ENCODE measurements at places on chromosomes 6 and 20.
A peak's percentile ranks its signal among the peaks of the same experiment; 100 is the strongest.

DNA sequence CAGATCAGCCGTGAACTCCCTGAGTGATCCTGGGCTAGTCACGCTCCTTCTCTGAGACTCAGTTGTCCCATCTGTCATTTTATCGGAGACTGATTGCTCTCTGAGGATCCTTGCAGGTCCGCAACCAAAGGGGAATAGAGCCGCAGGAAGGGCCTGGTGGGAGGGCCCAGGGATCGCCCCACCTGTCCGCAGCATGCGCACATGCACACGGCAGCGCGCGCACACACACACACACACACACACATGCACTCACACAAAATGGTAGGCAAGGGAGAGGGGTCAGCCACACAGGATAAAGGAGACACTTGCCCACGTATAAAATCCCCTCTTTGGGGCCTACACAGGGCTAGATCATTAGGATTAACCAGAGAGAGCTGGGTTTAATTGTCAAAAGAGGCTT, 95.6 kb upstream of the FOXP4 start:
- no peak for DNase-seq

DNA sequence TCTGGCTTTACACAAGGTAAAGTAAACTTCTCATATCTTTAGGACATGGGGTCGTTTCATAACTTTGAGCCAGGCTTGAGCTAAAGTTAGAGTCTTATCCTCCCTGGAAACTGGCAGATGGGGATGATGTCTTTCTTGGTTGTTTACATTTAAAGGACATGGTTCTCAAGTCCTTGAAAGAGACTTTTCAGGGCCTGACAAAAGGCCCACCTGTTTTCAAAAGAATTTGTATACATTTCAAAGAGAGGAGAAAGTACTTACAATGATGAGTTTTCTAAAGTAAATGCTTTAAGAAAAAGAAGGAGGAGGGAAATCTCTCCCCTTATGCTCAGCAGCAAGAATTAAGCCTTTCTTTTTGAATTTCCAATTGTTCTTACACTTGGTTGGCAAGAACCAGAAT, 45.7 kb upstream of the TINAG start:
- no peak for DNase-seq

GRCh38 chr20:10658876-10659632, 14.7 kb downstream of the JAG1 start:
- no peak for DNase-seq

- no peak for DNase-seq
Observed at GRCh38 chr6:139841794-139842215, 467.4 kb upstream of the CITED2 start.

DNA sequence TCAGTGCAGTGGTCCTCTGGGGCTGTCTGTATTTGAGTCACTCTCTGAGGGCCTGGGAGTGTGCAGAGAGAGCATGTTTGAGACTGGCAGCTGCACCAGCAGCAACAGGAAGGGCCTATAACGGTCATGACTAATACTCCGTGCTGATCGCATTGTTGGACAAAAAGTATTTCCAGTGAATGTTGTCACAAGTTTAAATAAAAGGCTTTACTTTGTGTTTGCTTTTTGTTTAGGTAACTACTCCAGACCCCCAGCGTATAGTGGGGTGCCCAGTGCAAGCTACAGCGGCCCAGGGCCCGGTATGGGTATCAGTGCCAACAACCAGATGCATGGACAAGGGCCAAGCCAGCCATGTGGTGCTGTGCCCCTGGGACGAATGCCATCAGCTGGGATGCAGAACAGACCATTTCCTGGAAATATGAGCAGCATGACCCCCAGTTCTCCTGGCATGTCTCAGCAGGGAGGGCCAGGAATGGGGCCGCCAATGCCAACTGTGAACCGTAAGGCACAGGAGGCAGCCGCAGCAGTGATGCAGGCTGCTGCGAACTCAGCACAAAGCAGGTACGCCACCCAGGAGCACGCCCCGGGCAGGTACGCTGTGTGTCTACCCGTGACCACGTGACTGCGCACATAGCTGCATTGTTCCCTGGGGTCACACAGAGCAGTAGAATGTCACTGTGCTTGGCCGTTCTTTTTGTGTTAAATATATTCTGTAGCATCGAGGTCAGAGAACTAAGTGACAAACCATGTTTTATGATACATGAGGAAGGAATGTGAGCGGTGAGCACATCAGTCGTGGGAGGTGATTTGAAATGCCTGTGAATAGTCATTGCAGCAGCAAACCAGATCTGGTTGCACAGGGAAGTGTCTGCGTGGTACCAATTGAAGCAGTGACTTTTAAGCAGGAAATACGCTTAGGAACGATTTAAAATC, 174.7 kb downstream of the TMEM242 start:
- peak; percentile 69 for DNase-seq

GRCh38 chr20:23412026-23412425, 9.3 kb downstream of the NAPB start:
- DNase-seq = no peak

GRCh38 chr20:33645396-33645795, 16.7 kb upstream of the C20orf144 start:
- DNase-seq = no peak

DNA sequence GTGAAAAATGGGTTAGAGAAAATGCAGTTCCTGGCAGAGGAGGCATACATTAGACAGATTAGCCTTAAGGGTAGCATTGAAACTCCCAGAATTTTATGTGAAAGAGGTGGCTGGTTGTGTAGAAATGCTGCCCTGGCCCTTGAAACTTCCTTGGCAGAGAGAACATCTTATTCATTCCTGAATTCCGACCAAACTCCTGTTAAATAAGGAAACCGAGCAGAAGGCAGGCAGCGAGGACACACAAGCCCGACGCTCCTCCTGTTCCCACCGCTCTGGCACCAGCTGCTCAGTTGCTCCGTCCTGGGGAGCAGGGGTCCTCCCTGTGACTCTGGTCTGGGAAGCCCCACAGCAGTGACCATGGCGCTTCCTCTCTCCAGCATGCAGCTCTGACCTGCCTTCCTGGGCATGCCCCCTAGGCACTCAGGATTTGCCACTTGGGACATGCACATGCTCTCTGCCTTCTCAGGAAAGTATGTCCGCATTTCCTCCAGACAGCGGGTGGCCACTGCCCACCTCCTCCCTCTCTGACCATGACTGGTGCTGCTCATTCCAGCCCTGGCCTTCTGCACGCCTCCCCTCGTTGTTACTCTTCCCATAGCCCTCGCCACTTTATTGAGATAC, 35.2 kb upstream of the CLDN20 start:
- no peak for DNase-seq

GRCh38 chr6:144065213-144065660, 30.1 kb downstream of the SF3B5 start:
- DNase-seq = no peak

DNA sequence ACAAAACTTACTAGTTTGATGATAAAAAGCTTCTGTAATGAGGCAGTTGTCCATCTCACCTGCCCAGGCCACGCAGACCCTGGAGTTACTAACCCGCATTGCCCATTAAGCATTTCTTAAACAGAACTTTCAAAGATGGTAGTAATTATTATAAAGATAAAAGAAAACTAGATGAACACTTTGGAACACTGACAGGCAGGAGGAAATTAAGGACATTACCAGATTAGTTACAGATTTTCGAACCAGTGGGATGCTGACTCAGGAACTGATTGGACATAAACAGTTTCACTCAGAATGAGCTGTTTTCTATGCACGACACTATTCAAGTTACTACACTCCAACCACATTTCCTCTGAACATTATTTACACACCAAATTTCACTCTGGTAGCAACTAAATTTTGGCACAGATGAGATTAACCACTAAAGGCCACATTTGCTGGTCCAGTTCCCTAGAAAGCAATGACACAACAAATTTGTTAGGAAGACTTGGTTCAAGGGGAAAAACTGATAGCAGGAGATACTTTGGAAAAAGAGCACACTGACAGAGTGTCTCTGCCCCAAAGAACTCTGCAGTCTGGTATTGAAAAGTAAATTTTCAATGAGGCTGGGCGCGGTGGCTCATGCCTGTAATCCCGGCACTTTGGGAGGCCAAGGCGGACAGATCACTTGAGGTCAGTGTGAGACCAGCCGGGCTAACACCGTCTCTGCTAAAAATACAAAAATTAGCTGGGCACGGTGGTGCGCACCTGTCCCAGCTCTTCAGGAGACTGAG, 3.0 kb downstream of the ROMO1 start:
- DNase-seq = no peak

GRCh38 chr6:8583291-8583690, 147.9 kb upstream of the SLC35B3 start:
- no peak for DNase-seq

GRCh38 chr20:61162451-61162850, 89.6 kb upstream of the CDH4 start:
- DNase-seq = no peak

GRCh38 chr6:109714166-109714565, 23.1 kb downstream of the FIG4 start:
- no peak for DNase-seq

GRCh38 chr20:38460040-38460623, 12.5 kb upstream of the RALGAPB start:
- DNase-seq = no peak

DNA sequence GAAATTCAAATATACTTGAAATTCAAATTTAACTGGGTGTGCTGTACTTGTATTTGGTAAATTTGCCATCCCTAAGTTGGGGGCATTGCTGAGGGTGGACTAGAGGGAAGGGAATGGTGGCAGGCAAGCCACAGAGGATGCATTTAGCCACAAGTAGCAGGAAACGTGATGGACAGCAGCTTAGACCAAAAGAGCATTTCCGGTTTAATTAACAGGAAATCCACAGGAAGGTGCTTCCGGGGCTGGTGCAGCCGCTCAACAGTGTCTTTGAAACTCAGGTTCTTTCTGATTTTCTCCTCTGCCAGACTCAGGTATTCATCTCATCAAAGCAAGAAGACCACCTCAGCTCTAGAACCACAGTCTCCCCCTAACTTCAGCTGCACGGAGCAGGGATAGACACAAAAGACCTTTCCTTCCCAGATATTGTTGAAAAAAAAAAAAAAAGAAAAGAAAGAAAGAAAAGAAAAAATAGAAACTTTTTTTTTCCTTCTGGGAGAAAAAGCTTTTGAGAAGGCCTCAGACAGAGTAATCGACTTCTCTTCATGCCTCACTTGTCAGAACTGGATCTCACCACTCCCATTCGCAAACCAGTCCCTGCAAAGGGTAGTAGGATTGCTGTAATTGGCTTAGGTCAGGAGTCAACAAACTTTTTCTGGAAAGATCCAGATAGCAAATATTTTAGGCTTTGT, 8.0 kb upstream of the BCAS1 start:
- no peak for DNase-seq

- DNase-seq = peak; percentile 33
Observed at GRCh38 chr6:36848658-36849441, 9.6 kb upstream of the CPNE5 start.

GRCh38 chr6:78430521-78430920, 436.8 kb upstream of the IRAK1BP1 start:
- no peak for DNase-seq

GRCh38 chr6:4010689-4011090, 68.2 kb downstream of the FAM217A start:
- DNase-seq = no peak

DNA sequence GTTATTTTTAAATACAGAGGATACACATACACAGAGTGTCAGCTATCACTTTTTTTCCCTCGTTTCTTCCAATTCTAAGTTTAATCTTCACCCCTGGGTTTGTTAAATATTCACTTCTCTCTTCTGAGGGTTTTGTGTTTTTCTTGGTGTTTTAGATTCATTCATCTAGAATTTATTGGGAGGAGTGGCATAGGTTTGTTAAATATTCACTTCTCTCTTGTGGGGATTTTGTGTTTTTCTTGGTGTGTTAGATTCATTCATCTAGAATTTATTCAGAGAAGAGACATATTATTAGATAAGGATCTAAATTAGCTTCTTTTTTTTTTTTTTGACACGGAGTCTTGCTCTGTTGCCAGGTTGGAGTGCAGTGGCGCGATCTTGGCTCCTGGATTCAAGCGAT, 3.9 kb downstream of the GTF2H5 start:
- no peak for DNase-seq

DNA sequence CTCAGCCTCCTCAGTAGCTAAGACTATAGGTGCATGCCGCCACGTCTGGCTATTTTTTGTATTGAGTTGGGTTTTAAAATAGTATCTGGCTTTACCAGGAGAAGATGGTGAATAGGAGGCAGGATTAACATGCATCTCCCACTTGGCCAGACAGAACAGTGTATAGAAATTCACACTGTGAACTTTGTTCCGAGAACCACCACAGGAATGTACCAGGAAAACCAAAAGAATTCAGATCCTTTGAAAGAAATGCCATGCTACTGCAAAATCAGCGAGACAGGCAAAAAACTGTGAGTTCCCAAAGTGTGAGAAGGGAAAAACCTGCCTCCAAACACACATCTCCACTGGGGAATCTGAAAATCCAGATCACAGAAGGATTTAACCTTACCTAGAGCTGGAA, 327.6 kb downstream of the NKAIN2 start:
- DNase-seq = no peak

GRCh38 chr6:7085911-7086310, 21.9 kb upstream of the RREB1 start:
- DNase-seq = no peak

DNA sequence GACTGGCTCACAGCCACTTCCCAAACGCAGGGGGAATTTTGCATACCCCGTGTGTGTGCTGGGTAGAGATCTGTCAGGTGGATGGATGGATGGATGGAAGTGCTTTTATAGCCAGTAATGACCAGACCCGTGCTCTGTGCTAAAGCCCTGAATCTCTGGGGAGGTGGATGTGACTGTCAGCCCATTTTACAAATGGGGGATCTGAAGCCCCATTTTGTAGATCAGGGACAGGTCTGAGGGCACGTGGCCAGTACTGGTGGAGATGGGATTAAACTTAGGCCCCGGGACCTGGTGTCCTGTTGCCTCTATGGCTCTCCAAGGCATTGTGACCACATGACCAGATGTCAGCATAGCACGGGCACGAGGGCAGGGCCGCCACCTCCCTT, 38.2 kb upstream of the ZBP1 start:
- no peak for DNase-seq

DNA sequence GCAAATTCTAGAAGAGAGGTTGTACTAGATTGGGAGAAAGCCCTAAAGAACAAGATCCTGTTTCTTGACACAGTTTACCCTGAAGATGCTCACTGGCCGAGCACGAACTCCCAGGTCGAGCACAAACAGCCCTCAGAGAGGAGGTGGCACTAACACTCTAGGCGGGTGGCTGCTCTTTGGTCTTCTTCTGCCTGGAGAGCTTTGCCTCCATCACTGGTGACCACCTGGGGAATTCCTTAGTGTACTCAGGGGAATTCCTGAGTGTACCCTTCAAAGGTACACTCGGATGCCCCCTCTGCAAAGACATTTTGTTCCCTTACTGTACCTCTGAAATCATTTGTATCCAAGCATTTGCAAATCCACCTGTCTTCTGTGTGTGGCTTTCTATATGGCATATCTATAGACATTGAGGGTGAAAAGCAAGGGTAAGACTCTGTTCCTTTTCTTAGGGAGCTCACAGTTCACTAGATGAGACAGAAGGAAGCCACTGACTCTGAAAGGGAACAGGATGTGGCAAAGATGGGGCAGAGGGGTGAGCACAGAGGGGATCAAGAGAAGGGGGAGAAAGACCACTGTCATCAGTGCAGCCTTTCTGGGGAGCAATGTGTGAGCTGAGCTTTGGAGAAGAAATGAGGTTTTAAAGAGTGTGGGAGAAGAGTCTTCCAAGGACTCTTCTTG, 169.8 kb upstream of the PROKR2 start:
- no peak for DNase-seq

- no peak for DNase-seq
Observed at GRCh38 chr20:13492001-13492481, 146.7 kb downstream of the TASP1 start.

Measured in hypothalamus (tissue), 51 donors.